Activated CD8-positive, alpha-beta T cell treated with anti-CD3 and anti-CD28 coated beads for 36 hours (primary cell): ENCODE measurements at places on chromosomes 2 and 18. TPM values are rescaled to one million over a fixed set of nuclear protein-coding genes. Genes with fewer than 3 reads are reported as not detected.
A peak's percentile ranks its signal among the peaks of the same experiment; 100 is the strongest.

DNA sequence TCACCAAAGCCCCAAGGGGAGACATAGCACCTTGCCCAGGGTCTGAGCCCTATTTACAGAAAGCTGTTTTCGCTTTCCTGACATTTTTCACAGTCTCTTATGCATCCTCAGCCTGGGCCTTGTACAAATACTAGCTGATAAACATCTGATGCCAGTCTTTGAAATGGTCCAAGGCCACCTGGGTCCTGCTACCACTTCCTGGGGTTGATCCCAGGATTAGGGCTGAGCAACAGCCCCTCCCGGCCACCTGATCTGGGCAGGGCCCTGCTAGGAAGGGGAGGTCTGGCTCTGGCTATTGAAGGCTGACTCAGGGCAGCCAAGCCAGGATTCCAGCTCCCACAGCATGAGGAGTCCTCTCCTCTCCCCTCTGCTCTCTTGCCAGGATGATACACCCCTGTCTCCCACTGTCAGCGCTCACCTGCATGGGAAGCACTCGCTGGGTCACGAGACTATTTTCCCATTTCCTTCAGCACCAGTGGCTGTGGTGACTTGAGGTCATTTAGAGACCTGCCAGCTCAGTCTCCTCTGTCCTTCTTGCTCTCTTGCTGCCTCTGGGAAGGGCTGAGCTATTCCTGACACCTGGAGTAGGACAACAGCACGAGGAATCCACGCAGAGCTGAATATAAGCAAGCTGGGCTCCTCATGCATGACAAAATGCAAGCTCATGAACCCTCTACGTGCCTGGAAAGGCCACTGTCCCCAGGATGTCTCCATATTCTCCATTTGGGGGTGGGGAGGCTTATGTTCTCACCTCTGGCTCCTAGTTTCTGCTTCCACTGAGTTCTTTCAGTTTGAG is 53.0 kb upstream of the LGALSL start:
- no peak for DNase-seq

- no peak for DNase-seq
Measured at GRCh38 chr2:1787755-1788477, 43.6 kb upstream of the PXDN start.

GRCh38 chr2:233098618-233099017 is 38.5 kb downstream of the INPP5D start:
- DNase-seq, result no peak

GRCh38 chr2:53028225-53028624 is 739.4 kb upstream of the CHAC2 start:
- no peak for DNase-seq

- no peak for DNase-seq
Measured at GRCh38 chr2:11286749-11287148, 57.7 kb downstream of the ROCK2 start.

- DNase-seq, result no peak
Measured at GRCh38 chr2:133412694-133413093, 155.6 kb downstream of the NCKAP5 start.

DNA sequence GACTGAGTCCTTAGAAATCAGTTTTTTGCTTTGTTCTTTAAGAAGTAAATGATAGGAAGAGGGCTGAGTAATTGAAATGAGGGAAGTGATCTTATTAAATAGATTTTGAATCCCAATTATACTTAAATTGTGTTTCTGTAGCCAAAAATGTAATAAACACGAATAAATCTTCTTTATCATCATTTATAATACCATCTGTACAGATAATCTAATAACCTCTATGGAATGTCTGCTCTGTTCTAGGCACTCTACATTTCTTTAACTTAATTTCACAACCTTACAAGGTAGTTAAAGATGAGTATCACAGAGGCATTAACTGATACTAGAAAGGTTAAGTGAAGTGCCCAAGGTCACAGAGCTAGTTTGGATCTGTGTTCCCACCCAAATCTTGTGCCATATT is 14.3 kb upstream of the SCN2A start:
- DNase-seq, result no peak

DNA sequence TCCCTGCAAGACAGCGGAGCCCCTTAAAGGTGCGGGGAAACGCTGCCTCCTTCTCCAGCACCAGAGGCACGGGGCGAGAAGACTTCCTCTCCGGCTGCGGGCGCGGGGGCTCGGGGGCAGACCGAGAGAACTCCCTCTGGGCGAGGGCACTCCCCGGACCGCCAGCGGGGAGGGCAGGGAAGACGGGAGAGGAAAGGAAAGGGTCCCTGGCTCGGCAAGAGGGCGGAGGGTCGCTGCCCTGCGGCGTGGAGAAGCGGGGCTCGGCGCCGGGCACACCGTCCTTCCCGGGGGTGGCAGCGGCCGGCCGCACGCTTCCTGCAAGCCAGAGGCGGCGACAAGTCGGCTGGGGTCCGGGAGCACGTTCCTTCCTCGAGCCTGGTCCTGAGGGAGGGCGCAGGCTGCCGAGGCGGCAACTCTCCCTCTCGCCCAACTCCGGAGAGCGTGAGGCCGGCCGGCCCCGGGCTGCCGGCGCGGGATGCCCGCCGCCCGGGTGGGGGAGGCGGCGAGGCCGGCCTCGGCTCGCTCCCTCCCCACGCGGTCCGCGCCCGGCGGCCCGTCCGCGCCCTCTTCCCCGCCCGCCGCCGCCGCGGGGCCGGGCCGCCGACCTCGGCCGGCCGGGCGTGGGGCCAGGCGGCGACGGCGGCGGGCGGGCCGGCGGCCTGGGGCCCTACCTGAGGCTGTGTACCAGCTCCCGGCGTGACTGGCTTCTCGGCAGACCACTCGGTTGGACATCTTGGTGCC is 1.1 kb downstream of the MEMO1 start:
- DNase-seq, result peak; percentile 51

PSTPIP2 gene
- 17.8 TPM for total RNA-seq

GRCh38 chr2:79665091-79665490 is 152.2 kb downstream of the CTNNA2 start:
- DNase-seq, result no peak

DNA sequence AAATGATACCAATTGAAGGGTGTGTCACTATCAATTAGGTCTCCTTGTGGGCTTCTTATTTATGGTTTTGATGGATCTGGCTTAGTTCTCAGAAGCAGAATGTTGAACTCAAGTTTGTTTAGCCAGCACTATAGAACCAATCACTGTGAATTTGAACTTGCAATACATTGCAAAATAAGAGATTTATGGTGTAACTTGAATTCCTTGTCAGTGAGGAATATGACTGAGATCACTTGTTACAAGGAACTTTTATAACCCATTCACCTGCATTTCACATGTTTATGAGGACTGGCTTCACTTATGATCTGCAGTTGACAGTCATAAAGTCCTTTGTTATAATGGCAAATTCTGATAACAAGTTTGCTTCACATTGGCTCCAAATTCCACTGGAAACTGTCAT is 9.8 kb downstream of the GATA6 start:
- no peak for DNase-seq

DNA sequence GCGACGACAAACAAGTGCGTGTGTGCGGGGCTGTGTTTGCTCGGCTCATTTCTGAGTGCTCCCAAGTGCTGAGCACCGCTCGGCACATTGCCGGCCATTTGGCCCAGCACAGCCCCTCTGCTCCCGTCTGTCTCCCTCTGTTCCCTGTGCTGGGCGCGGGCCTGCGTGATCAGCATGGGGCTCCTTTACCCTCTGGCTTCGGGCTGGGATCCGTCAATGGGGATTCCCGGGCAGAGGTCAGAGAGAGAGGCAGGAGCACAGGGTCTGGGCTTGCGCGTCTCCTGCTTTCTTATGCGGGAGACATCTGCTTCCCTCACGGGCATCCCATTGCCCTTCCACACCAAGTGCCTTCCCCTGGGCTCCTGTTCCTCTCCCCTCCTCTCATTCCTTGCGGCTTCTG is 234.0 kb downstream of the ACKR3 start:
- no peak for DNase-seq

REL gene
- 85.3 TPM for total RNA-seq

MAPK4 gene
- total RNA-seq, result not detected

LCT gene
- total RNA-seq, result 0.11 TPM

GRCh38 chr18:13629841-13630715 is 96.3 kb downstream of the FAM210A start:
- DNase-seq, result peak; percentile 74

- no peak for DNase-seq
Measured at GRCh38 chr2:107202962-107203591, 317.1 kb upstream of the ST6GAL2 start.

PLEKHH2 gene
- total RNA-seq, result 0.56 TPM

GRCh38 chr2:120394764-120395163 is 48.8 kb downstream of the INHBB start:
- DNase-seq, result no peak

GRCh38 chr18:3998698-3999333 is 456.3 kb downstream of the DLGAP1 start:
- peak; percentile 48 for DNase-seq

DNA sequence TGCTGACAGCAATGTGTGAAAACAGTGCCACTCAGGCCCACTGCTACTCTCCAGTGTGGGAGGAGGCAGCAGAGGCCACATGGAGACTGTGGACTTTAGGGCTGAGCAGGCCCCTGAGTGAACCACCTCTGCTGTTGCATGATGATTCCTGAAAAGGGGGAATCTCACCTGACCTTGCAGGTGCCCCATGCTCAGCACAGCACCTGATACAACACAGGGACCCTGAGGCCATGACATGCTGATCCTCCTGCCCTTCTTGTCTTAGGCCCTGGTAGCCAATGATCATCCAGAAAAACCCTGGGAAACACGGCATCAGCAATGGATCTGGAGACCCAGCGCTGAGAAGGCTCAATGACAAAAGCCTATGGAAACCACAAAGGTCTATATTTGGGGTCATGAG is 446.8 kb upstream of the MYT1L start:
- no peak for DNase-seq

DNA sequence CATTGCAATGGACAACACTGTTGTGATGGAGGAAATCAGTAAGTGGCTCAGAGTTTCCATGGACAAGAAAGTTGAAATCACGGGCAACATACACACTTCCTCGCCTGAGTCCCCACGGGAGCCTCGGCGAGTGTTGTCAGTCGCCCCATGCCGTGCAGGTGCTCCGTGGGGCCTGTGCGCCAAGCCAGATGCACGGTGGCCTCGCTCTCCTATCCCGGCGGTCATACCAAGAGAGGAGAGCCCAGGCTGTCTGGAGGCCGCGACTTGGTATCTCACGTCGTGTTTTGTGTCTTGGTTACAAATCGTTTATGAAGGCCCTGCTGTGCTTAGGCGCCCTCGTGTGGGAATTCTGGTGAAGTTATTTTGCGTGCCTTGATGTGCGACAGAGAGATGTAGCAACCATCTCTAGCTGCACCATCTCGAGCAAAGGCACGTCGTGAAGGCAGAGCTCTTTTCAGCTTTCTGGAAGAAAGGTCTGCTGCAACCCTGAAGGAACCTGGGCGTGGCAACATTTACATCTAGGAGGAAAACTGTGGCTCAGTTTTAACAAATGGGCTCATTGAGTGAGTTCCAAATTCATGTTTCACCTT is 21.8 kb downstream of the ATG4B start:
- DNase-seq, result peak; percentile 58

DNA sequence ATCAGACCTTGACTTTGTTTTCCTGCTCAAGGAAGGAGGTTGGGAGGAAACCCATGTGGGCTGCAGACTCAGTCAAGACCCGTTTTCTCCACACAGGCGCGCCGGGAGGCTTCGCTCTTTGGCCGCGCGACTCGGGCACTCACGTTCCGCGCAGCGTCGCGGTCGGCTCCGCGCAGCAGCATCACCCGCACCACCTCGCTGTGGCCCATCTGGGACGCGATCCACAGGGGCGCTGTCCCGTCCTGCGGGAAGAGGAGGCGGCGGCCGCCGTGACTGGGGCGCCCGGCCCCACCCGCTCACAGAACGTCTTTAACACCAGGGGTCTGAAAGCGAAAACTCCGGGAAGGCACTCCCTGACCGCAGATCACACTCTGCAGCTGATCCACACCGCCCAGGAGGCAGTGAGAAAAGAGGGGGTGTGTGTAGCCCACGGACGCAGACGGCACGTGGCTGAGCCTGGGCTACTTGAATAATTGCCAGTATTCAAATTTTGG is 33.1 kb upstream of the NPC1 start:
- peak; percentile 12 for DNase-seq

DNA sequence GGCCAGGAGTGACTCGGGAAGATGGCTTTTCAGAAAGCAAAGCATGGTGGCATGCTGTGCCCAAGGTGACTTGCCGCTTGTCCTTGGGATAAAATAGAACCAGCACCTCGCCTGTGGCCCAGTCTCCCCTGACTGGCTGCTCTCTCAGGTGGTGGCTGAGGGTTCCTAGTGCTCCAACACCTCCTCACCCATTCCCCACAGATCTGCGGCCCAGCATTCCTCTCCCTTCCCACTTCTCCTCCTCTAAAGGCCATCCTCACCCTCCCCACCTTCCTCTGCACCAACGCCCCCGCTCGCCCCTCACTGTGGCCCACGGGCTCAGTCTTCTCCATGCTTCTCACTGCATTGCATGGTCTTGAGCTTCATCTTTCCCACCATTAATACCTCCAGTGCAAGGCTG is 132.4 kb downstream of the PXDN start:
- no peak for DNase-seq

GRCh38 chr2:57181315-57182038 is 865.1 kb upstream of the VRK2 start:
- DNase-seq, result no peak

GRCh38 chr2:119486886-119487285 is 37.4 kb downstream of the SCTR start:
- no peak for DNase-seq

DNA sequence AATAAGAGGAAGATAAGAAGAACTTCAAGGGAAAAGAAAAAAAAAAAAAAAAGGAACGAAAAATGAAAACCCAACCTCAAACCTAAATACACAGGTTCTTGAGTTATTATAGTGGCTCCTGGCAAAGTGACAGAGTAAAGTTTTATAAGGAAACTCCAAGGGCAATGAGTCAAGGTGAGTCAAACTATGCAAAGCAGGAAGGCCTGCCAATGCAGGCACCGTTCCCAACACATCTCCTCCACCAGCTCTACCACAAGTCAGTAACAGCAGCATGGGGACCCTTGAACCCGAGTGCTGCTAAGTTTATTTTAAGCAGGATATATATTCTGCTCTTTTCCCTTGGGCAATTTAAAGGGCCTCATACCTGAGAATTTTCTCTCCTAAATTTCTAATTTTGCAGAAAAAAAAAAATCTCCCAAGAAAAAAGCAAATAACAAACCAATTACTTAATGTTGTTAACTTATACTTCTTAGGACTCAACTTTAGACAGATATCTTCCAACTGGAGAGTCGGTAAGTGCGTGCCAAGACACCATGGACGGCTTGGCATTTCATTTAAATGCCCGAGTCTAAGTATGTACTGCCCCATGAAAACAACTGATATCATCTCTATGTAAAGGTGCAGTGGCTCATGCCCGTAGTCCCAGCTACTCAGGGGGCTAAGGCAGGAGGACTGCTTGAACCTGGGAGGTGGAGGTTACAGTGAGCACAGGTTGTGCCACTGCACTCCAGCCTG is 75.7 kb upstream of the TFCP2L1 start:
- DNase-seq, result no peak

IMP4 gene
- 160 TPM for total RNA-seq

DLX1 gene
- not detected for total RNA-seq

PROKR1 gene
- not detected for total RNA-seq

CTNNA2 gene
- total RNA-seq, result not detected
